Caki2 (cell line): ENCODE measurements at places on chromosomes 1 and 21. TPM values are rescaled to one million over a fixed set of nuclear protein-coding genes. Genes with fewer than 3 reads are reported as not detected.

Gene NPHS2
- not detected in 2 replicates for total RNA-seq

Gene BMP8B
- total RNA-seq = 1.7 and 5.7 TPM in 2 replicates

- no peak for DNase-seq
Observed at GRCh38 chr1:49651136-49651535, 372.6 kb downstream of the AGBL4 start.

Gene HTR6
- total RNA-seq = not detected in 2 replicates

GRCh38 chr1:184409011-184409410 is 22.2 kb downstream of the C1orf21 start:
- DNase-seq = no peak

- DNase-seq = no peak
Observed at GRCh38 chr1:6130036-6130435, 50.1 kb downstream of the CHD5 start.

DNA sequence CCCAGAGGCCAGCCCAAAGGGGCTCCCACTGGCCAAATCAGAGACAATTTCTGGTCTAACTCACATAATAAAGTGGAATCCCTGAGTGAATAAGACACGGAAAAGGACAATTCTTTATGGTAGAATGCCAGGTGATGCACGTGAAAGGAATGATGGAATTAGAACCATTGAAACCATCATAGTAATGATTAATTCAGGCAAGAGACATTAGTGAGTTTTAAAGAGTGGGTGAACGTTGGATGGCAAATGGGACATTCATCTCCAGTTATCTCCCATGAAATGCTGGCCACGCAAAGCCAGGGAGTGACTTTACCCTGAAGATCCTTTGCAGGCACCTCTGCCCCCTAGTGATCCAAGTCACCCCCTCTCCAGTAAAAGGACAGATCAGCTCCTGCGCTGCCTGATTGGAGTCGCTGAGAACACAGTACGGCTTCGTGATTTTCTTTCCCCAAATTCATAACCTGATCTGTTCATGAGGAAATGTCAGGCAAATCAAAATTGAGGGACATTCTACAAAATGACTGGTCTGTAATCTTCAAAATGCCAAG is 87.5 kb downstream of the AJAP1 start:
- no peak for DNase-seq

- DNase-seq = no peak
Observed at GRCh38 chr1:213693864-213694263, 293.9 kb upstream of the PROX1 start.

- DNase-seq = no peak
Observed at GRCh38 chr1:87760654-87761053, 432.0 kb downstream of the LMO4 start.

Gene LAMC2
- total RNA-seq = 92.0 and 97.5 TPM in 2 replicates

DNA sequence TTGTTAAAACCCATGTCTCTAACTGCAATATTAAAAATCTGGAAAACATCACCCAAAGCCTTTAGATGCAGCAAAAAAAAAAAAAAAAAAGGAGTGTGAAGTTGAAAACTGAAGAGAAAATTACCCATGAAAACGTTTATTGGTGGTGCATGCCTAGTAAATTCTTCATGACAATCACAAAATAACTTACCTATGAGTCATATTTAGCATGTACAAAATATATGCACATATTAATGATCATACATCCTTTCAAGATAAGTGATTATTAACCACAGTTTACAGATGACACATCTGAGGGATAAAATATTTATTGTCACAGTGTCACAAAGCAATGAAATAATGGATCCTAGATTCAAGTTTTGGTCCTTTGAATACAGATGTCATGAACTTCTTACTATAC is 505.2 kb upstream of the NR5A2 start:
- no peak for DNase-seq

DNA sequence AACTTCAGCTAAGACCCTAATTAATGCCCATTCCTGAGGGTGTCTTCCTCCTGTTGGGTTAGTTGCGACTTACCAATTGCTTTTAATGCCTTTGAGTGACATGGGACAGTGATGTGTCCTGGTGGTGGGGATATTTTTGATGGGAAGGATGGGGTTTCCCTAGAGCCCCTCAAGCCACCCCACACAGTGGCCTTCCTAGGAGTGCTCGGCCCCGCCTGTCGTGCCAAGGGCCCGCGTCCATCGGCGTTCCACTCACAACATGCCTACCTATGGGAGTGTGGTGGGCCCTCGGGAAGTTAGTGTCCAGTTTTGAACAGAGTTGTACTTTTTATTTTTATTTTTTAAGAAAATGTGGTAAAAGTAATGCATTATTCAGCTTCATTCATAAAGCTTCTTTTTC is 50.1 kb upstream of the TSPAN2 start:
- DNase-seq = no peak

Gene GPR25
- not detected in 2 replicates for total RNA-seq

DNA sequence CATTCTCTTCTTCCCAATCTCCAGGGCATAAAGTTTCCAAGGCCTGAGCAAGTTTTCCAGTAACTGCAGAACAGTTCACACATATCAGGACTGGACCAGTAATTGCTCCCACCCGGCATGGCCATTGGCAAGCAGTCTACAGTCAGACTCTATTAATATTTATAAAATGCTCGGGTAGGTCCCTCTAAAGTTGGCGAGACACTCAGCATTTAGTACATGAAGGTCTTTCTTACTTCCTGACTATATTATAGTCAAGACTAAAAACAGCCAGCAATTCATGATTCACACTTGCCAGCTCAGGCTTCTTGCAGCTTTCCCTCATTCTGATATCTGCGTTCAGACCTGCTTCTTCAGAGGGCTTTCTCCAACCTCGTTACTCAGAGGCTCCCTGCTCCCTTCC is 25.4 kb downstream of the GADD45A start:
- DNase-seq = no peak

GRCh38 chr1:170790651-170791071 is 126.7 kb downstream of the PRRX1 start:
- no peak for DNase-seq

Gene GSTM5
- not detected in 2 replicates for total RNA-seq

GRCh38 chr1:41917835-41918449 is 780 bp downstream of the HIVEP3 start:
- DNase-seq = peak; percentile 41

GRCh38 chr1:165903672-165904071 is 76.3 kb downstream of the UCK2 start:
- peak; percentile 26 for DNase-seq

Gene CD1B
- not detected in 2 replicates for total RNA-seq

GRCh38 chr1:70224954-70225353 is 3.8 kb downstream of the SRSF11 start:
- DNase-seq = no peak

GRCh38 chr1:155472491-155473083 is 90.0 kb downstream of the ASH1L start:
- DNase-seq = no peak

- no peak for DNase-seq
Observed at GRCh38 chr1:46671554-46671953, at the start of gene TEX38. Gene TEX38 (plus strand): TSS chr1:46671854. CDS start chr1:46671935, 81 bp downstream.

DNA sequence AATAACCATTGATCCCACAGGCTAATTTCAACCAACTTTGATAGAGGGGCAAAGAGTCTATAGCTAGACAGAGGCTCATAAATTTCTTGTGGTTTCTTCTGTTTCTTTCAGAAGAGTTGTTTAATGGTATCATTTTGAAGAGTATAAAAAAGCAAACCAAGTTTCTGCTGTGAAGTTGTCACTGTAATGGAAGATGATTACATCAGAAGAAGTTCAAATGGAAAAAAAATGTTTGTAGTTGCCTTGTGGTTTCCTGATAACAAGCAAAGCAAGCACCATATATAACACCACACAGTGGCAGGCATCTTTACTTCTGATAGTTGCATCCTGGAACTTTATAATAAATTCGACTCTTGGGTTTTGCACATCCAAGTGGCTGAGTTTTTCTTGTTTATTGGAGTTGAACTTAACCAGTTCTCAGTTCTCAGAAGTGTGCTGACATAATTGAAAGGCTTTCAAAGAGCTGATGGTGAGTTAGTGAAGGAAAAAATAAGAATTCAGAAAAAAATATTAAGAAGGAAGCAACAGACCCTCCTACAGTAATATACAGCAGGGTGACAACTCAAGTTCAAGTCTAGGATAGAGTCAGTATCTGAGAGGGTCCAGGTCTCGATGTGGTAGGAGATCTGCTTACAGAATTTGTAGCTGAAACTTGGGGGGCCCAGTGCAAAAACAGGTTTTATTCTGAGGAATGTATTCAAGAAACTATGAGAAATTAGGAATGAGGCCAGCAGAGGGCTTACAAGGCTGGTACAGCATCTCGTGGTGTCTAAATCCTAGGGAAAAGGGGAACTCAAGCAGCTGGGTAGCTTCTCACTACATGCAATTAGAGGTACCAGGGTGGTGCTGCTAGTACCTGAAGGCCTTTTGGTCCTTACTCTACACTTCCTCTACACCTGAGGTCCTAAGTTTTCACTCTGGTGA is 123.5 kb downstream of the CRB1 start:
- no peak for DNase-seq

- peak; percentile 61 for DNase-seq
Observed at GRCh38 chr1:233294913-233295236, 650 bp downstream of the PCNX2 start.

Gene PRPF38B
- total RNA-seq = 4.7 and 7.8 TPM in 2 replicates

DNA sequence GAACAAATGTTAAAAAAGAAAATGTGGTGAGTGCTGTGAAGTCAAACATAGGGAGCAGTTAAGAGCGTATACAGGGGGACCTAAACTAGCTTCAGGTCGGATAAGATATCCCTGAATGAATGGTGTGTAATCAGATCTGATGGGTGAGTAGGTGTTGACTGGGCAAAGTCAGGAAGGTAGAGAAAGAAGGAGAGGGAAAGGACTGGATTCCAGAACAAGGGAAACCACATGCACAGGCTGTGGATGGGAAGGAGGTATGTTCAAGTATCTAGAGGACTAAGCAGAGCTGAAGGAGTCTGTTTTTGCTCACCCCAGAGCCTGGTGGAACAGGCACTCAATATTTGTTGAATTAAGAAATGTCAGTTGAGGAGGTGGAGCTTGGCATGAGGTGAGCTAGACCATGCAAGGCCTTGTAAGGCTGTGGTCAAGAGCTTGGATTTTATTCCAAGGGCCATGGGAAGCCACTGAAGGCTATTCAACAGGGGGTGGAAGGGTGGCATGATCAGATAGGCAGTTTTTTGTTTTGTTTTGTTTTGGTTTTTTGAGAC is 27.4 kb downstream of the MAP7D1 start:
- DNase-seq = no peak

DNA sequence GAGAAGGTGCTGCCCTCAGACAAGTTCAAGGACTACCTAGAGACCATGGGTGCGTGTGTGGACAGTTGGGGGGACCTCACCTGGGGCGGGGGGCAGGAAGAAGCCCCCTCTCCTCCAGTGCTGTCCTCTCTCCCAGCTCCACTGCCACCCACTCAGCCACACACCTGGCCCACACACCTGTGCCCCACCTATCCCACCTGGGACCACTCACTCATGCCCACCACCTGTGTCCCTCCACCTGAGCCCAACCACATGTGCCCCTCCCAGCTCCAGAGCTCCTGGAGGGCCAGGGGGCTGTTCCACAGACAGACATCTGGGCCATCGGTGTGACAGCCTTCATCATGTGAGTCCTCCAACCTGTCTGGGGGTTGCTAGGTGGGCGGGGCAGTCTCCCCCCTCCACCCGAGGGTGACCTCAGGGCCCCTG is 29.0 kb downstream of the TRIM11 start:
- DNase-seq = no peak

DNA sequence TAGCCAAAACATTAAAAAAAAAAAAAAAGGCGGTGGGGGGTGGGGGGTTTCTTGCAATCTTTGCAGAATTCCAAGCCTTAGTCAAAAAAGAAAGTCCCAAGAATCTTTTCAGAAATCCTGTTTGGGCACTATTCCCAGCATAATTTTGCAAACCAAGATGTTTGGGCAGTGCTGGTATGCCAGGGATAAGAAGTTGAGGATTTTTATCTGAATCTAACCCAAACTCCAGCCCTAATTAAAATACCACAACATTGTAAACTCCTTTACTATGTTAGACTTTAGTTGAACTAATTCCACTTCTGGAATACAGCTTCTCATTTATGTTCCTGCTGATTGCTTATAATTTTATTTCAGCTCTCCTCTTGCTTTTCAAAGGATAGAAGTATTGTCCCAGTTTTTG is 504.1 kb upstream of the ADGRL2 start:
- no peak for DNase-seq

GRCh38 chr1:73783352-73783751 is 414.6 kb downstream of the LRRIQ3 start:
- DNase-seq = no peak

Gene PGBD5
- 6.9 and 7.5 TPM in 2 replicates for total RNA-seq

DNA sequence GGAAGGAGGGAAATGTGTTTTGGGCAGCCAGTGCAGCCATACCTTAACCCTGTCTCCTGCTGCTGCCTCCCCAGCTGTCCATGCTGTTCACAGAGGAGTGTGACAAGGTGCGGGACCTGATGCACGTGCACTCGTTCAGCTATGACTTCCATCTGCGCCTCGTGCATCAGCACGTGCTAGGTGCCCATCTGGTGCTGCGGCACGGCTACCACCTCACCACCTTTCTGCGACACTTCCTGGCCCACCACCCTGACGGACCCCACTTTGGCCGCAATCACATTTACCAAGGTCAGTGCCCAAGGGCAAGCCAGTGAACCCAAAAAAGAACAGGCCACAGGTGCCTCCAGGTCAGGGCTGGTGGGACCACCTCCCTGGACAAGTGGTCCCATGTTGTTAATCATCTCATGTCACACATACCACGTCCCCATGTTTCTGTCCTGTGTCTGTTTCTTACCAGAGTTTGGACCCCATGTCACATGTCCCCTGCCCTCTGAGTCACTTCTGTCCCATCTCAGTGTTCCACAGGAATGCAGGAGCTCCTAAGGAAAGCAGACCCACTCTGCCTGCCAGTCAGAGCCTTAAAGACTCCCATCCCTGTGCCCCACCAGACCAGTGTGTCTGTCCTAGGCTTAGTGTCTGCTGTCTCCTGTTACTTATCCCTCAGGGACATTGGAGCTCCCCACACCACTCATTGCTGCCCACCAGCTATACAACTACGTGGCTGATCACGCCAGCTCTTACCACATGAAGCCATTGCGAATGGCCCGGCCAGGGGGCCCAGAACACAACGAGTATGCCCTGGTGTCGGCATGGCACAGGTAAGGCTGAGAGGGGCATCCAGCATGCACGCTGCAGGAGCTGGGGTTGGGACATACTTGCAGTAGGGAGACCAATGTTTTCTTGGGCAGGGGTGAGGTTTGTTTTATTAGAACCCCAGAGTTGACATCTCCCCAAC is 6.6 kb downstream of the HYI start:
- DNase-seq = no peak

Gene CELA3B
- total RNA-seq = not detected in 2 replicates
